ENCODE measurements at places on chromosomes 5 and 9.

GRCh38 chr5:78162253-78162862, 132.1 kb downstream of the AP3B1 start:
- DNase-seq = peak; percentile 25

- DNase-seq = no peak
Measured at GRCh38 chr5:123107343-123108244, 18.6 kb downstream of the PRDM6 start.

DNA sequence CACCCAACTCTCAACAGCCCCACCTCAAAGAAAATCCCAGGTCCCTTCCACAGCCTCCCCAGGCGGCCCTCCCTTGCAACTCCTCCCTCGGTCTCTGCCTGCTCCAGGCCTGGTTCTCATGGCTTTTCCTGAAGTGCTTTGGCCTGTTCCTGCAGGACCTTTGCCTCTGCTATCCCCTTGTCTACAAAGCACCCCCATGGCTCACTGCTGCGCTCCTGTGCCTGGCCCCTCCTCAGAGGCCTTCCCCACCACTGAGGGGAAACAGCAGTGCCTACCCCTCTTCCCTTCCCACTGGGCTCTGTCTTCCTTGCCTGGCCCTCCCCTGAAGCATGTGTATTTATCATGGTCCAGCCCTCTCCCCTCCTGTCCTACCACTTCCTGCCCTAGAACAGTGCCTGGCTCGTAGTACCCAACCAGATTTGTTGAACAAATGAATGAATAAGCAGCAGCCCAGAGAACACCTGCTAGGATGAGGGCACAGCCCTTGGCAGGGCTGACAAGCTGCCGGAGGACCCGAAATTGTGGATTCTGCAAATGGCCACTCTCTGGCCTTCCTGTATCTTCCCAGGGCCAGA, 68.6 kb upstream of the LRRTM2 start:
- no peak for DNase-seq

DNA sequence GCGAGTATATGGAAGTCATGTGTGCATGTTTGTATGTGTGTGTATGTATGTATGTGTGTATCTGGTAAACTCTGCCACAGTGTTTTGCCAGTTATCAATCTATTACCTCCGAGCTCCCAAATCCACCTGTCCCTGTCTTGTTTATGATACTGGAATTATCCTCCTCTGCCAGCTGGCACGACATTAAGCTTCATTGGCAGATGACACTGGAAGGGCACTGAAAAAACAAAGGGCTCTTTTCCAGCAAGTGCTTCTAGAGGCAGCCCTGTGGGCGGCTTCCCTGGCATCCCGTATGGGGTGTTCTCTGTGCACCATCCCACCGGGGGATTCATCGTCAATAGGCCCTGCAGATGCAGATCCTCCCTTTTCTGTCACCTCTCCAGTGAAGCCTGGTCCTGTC, 221.5 kb downstream of the MSX2 start:
- DNase-seq = no peak

DNA sequence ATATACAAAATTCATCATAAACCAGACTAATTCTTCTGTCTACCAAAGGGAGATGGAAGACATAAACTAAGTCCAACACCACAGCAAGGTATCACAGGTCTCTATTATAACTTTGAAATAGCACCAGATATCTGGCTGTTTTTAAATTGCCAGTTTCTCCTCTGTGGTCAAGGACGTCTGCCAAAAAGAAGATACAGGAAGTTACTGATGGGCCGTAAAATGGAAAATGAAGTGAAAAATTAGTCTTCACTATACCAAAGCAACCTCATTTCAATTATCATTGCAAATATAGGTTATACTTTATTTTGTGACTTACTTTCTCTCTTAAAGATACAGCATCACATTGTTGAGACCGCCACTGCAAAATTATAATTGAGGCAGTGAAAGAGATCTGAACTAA, 225.5 kb downstream of the NDUFS4 start:
- DNase-seq = no peak

GRCh38 chr5:126139086-126139485, 284.1 kb upstream of the GRAMD2B start:
- DNase-seq = no peak

DNA sequence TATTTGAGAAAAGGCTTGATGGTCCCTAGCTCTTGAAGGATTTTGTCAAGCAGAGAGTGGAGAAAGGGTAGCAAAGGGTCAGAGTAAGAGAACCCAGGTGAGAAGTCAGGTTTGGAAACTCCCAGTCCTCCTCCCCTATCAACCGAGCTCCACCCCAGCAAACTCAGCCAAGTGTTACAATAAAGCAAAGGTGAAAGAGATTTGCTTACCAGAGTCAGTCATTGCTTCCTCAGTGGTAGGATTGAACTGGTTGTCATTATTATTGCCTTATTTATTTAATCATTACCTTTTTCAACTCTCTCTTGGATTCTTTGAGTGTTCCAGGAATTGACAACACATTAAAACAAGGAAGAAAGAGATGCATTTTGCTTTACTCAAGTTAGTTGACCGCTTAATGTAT, 80.5 kb downstream of the RFK start:
- no peak for DNase-seq

DNA sequence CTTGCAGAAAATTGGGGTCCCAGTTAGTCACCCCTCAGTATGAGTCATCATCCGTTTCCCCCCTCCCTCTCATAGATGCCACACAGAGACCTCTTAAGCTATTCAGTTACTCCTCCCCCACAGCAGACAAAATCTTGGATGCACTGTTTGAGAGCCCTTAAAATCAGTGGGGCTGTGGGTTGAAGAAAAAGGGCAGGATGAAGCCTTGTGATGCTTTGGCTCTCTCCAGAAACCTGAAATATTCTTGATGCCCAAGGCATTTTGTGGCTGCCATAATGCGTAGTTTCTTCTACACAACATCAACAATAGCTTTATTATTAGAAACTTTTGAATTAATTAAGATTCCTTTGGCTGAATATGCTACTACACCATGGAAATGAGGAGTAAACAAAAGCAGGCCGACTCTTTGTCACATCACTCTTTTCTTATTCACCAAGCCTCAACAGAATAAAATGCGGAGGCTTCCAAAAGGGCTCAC, 133.8 kb downstream of the MRPS30 start:
- DNase-seq = no peak

GRCh38 chr5:37840053-37841034, 503 bp upstream of the GDNF start:
- DNase-seq = peak; percentile 43

GRCh38 chr9:87498046-87498810, 561 bp downstream of the DAPK1 start:
- DNase-seq = peak; percentile 62

DNA sequence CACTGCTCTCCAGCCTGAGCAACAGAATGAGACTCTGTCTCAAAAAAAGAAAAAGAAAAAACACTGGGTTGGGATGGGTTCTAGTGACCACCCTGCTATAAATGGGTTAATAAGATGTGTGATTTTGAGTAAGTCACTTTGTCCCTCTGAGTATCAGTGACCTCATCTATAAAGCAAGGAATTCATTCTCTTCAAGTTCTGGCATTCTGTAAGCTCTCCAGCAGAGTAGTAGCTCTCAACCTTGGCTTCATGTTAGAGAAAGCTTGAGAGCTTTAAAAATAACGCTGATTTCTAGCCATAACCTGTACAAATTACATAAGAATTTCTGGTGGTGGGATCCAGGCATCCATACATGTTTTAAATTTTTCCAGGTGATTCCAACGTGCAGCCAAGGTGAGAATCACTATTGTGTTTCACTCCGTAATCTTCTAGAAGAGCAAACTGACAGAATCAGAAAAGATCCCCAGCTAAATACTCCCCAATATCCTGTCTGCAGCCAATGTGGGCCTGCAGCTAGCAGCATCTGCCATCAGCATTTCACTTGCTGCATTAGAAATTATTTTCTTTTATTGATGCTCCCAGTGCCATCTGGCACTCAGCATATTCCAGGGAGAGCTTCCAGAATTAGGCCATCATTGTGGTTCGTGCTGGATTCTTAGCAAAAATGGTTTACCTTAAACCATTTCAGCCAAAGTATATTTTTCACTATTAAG, 109.4 kb downstream of the FEM1C start:
- DNase-seq = no peak

DNA sequence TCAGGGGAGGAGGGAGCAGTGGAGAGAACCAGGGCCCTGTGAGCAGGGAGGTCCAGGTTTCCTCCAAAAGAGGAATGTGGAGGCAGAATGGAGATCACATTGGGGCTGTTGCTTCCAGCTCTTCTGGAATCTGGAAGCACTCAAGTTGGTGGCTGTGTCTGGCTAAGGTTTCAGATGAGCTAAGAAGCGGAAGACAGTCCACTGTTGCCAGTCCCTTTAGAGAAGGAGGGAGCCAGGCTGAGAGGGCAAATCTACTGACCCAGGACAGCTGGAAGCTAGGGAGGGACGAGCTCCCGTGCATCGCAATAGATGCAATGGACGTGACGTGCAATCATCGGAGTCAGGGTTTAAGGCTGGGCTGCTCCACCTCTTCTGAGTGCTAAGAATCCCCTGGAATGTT, 71.2 kb downstream of the TENT4A start:
- no peak for DNase-seq

GRCh38 chr5:88734983-88735382, 148.0 kb downstream of the MEF2C start:
- no peak for DNase-seq
